Left colon (tissue), 2 donors: ENCODE measurements at places on chromosomes 2 and 18.

- peak; percentile 31 for DNase-seq
Observed at GRCh38 chr2:127107622-127107999, 657 bp upstream of the BIN1 start.

DNA sequence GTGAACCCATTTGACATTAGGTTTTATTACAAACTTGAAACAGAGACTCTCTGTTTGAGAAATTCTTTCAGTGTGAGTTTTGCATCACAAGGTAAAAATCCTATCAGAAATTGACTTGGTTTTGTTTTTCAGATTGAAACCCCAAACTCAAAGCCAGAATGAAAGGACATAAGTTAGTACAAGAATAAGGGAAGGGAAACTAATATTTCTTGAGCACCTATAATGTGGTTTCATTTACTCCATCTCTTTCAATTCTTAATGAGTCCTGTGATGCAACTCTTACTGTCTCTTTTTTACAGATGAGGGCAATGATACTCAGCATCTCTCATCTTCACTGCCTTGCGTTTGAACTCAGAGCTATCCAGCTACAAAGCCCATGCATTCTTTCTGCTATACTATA lies 210.0 kb upstream of the SIX3 start:
- no peak for DNase-seq

DNA sequence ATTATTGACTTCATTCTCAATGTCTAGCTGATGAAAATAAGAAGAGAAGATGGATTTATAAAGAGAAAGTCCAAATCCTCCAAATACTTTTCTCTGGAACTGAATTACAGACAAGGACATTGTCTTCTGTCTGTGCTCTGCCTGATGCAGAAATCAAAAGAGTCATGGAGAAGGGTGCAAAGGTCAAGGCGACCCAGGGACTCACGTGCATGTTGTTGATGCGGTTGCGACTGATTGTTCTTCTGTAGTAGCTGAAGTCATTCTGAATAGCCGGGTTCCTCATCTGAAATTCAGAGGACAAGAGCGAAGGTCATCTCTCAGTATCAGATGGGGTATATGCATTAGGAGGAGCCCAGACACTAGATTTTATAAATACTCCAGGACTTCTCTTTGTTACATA lies 104.4 kb downstream of the CYRIA start:
- no peak for DNase-seq

DNA sequence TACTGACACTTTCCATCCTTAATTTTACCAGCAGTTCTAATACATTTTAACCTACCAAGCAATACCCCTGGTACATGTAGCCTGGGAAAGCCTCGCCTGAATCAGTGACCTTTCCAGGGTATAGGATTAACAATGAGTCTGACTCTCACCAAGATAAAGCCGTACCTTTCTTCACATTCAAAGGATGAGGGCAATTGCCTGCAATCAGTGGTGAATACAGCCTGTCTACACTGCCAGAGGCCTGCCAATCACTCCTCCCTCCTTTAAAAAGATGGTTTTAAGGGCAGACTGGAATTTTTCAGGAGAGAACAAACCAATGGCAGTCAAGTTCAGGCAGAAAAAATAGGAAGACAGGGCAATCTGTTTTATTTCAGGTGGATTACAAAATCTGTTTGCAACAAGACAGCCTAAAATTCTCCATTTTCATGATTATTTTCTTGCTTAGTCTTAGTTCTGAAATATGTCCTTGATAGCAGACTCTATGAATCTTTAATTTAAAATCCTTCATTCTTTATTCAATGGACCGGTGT lies 4.8 kb downstream of the EPHA4 start:
- no peak for DNase-seq

- DNase-seq = no peak
Observed at GRCh38 chr2:165957030-165957675, 3.6 kb upstream of the TTC21B start.

DNA sequence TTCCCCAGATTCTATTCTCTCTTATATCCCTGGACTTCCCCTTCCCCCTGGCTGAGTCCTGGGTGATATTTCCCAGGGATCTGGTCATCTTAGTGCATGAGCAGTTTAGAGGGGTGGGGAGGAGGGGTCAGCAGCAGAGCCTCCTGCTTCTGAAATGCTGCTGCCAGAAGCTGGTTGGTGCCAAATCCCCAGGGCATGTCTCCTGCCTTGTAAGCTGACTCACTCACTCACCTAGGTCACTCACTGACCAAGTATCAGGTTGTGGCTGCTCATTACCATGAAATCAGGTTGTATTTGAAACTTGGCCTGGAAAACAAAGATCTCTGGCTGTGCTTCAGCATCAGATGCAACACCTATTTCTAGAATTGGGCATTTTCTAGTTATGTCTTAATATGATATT lies 14.3 kb downstream of the GPR39 start:
- no peak for DNase-seq

- DNase-seq = peak; percentile 41
Observed at GRCh38 chr18:70415823-70416488, 127.1 kb downstream of the SOCS6 start.

- no peak for DNase-seq
Observed at GRCh38 chr18:45557779-45558178, 57.5 kb upstream of the SLC14A2 start.

- no peak for DNase-seq
Observed at GRCh38 chr2:7999683-8000476, 682.0 kb upstream of the ID2 start.
